ENCODE measurements at places on chromosomes 1 and 21.
A peak's percentile ranks its signal among the peaks of the same experiment; 100 is the strongest.

- DNase-seq = no peak
Observed at GRCh38 chr1:227759341-227760300, 24.4 kb downstream of the SNAP47 start.

- no peak for DNase-seq
Observed at GRCh38 chr1:240630409-240630808, 18.5 kb upstream of the GREM2 start.

GRCh38 chr1:58812926-58813325 is 29.1 kb upstream of the JUN start:
- peak; percentile 25 for DNase-seq

DNA sequence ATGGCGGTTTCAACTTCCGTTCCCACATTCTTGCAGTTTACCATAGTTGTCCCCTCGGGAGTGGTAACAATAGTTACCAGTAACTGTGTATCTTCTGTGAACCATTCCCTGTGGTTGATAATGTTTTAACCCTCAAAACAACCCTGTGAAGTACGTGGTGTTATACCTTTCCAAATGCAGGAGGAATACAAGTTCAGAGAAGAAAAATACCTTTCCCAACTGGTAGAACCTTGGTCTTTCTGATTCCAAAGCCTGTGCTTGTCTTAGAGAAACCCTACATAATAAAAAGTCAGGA is 789 bp downstream of the BTF3L4 start:
- DNase-seq = no peak

DNA sequence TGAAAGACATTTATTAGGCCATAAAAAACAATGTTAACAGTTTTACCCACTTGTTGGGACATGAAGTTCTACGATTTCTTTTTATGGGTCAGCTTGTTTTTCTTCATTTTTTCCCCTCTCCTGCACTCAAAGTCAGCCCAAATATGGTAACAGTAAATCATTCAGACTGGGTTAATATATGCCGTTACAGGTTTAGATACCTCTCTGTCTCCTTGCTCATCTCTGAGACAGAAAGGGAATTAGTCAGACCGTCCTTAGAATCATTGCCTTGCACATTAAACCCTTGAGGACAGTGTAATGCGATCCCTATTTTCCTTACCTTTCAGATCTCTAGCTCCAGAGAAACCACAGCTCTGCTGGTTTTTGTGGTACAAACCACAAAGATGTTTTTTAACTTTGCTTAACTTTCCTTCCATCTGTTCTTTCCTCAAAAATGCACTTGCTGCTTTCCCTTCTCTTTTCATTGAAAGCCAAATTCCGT is 613.3 kb downstream of the PLPP3 start:
- no peak for DNase-seq

DNA sequence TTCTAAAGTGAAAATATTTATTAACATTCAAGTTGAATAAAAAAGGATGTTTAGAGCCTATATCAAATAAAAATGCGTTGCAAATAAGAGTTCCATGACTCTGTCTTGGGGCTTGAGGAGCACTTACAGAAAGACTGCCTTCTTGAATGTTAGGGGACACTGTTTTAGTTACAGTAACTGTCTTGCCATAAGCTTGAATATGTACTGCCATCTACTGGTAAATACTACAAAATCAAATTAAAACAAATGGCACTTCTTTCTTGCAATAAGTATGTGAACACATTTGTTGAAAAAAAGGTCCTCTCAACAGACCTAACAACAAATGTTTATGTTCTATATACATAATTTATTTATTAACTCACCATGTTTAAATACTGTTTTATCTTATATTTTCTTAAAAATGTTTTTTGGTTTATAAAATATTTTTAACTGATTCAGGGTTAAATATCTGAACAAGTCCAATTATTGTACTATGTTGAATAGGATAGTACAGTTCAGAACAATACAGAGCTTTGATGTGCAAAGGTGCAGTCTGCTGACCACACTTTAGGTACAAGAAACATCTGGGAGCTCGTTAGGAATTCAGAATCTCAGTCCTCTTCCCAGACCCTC is 199.5 kb downstream of the LRRIQ3 start:
- no peak for DNase-seq

GRCh38 chr1:43269627-43270375 is at the start of gene TMEM125:
Gene TMEM125, plus strand, starts transcription at chr1:43269983. Its CDS starts 2,740 bp downstream, at chr1:43272723.
- DNase-seq = no peak

DNA sequence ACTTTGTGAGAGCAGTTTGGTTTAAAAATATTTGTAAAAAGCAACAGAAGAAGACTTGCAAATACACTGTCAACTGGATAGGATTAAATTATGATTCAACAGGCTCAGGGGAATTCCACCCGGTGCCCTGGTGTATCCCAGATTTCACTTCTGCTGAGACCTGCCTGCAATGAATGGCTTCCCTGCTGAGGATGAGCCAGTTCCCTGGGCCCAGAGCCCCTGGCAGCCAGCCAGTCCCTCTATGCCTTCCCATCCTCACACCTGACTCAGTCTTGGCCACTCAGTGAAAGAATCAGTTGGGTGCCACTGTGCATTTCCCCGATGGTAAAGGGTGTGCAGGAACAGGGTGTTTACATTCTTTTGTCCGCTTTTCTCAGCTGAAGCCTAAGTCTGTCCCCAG is 64.4 kb downstream of the KCTD3 start:
- no peak for DNase-seq

DNA sequence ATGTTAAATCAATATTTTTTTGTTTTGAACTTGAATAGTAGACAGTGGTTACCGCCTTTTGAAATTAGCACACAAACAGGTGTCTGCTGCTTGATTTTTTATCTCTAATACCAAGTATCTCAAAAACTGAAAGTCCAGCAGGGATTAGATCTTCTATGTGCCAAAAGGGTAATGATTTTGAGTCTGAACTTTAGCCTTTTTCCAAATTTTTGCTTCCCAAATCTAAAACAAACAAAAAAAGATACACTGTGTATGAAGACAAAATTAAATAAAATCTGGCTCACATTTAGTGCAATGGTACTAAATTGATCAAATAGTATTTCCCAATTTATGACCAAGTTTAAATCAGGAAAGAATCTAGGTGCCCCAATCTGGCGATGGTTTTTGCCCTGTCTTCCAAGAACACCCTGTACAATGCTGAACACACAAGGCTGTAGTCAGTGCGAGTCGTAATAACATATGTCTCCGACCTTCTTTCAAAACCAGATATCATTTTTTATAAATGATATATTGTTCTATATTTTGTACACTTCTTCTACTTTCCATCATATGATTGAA is 40.5 kb downstream of the PLPPR4 start:
- DNase-seq = no peak

- DNase-seq = no peak
Observed at GRCh38 chr1:180275726-180276125, 45.7 kb downstream of the LHX4 start.

- DNase-seq = no peak
Observed at GRCh38 chr1:74857676-74858075, 124.7 kb downstream of the TYW3 start.

DNA sequence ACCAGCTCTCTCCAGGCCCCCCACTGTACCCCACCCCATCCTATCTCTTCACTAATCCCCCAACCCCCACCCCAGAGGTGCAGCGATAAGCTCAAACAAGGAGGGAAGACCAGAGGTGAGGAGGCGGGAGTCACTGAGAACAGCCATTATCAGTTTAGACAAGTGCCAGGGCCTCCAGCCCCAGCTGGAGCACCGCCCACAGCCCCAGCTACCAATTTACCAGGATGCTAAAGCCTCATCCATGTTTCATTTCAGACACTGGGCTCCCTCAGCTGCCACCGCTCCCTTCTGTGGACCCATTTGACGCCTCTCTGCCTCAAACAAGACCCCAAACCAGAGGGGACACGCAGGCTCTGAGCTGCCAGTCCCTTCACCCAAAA is 80.6 kb downstream of the DISP3 start:
- no peak for DNase-seq

- peak; percentile 45 for DNase-seq
Observed at GRCh38 chr1:101239095-101240040, 2.5 kb downstream of the S1PR1 start.

DNA sequence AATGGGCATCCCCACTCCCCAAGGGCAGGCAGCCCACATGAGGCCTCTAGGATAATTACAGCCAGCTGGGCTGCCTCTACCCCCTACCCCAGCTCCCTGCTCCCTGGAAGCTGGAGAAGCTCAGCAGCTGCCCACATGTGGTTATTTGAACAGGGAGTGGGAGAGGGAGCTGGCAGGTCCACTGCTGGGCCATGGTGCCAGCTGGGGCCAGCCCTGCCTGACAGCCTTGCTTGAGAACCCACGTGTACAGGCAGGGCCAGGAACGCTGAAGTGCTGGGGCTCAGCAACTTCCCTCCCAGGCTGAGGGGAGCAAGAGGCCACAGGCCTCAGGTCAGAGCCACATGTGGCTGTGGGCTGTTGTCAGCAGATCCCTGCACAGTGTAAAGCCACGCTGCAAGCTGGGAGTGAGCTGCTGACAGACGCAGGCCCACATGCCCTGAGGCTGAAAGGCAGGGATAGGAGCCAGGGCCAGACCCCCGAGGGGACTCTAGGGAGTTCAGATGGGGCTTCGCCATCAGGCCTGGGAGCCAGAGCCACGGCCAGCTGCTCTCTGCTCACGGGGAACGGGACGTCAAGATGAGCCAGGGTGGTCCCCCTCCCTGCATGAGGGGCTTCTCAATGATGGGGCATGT is 129.0 kb downstream of the SYF2 start:
- DNase-seq = no peak

DNA sequence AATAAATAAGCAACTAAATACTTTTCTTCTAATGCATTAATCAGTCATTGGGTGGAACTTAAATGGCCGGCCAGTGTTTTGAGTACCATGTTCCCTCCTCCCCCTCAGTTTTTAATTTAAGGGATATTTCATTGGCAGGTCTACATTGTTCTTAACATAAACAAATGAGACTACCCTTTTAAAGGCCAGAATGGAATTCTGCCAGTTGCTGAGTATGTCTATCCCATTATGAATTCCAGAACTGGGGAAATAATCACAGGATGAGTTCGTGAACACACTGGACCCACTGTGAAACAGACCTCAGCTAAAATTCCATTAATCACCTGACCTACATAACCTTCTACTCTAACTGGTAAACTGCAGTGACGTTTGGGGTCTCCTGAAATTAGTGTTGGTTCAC is 305.5 kb upstream of the PKN2 start:
- no peak for DNase-seq

GRCh38 chr1:214808845-214809460 is 206.0 kb downstream of the CENPF start:
- DNase-seq = no peak

- DNase-seq = no peak
Observed at GRCh38 chr1:54136269-54136896, 16.4 kb downstream of the CDCP2 start.

GRCh38 chr1:215119719-215120365 is 37.3 kb downstream of the KCNK2 start:
- no peak for DNase-seq

- DNase-seq = no peak
Observed at GRCh38 chr1:22117238-22117637, 25.7 kb downstream of the WNT4 start.

- no peak for DNase-seq
Observed at GRCh38 chr1:181151378-181152326, 63.2 kb downstream of the IER5 start.

DNA sequence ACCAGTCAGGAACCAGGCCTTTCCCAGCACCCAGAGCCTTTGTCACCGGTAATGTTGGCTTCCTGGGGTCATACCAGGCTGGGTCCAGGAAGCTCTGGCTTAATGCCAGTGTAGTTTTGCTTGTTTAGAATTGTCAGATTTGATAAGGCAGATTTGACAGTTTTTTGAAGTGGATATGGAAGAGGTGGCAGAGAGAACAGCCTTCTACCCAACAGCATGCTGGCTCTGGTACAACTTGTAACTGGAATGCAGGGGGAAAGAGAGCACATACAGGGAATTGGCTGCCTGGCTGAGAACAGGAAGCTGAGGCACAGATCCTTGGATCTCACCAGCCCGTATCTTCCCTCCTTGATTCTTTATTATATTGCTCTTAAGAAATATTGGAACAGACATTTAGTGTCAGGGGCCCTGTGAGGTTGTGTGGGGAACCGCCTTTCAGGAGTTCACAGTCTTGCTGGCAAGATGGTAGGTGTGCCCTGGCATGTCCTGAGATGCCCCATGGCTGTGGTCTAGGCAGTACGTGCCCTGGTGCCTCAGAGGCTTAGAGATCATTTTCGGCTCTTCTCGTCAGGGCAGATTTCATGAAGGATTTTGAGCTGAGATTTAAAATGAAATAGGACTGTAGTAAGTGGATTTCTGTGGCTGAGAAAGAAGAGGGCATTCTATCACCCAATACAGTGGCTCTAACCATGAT is 227.0 kb downstream of the PBX1 start:
- no peak for DNase-seq

- no peak for DNase-seq
Observed at GRCh38 chr1:14599183-14599791, 802 bp downstream of the KAZN start.

DNA sequence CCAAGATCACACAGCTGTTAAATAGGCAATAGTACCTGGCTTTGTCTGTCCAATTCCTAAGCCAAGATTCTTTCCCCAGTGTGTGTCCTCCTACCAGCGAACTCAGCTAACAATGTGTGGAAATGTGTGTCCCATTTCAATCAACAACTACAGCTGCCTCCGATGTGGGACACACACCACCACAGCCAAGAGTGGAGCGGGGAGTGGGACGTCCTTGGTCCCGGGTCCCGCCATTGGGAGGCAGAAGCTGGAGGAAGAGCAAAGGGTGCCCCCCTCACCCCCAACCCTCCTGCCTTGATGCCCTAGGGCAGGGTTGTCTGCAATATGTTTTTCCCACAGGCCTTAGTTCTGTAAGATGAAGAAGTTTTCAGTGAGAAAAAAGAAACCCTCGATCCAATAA is 265.4 kb upstream of the RAB4A start:
- DNase-seq = no peak

DNA sequence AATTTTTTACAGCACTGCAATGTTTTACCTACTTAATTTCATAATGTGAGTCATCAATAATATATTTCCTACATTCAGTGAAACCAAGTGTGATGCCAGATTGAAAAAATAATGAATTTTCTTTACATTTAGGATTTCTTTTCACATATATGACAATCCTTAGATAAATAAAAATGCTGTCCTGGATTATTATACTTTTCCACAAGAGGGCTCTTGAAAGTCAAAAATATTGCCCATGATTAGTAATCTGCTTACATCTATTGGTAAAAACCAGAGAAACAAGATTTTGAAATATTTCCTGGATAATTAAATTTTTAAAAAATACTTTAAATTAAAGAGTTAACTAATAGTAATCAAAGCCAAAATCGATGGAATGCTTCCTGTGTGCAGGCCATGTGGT is 86.8 kb upstream of the PLPPR4 start:
- no peak for DNase-seq

DNA sequence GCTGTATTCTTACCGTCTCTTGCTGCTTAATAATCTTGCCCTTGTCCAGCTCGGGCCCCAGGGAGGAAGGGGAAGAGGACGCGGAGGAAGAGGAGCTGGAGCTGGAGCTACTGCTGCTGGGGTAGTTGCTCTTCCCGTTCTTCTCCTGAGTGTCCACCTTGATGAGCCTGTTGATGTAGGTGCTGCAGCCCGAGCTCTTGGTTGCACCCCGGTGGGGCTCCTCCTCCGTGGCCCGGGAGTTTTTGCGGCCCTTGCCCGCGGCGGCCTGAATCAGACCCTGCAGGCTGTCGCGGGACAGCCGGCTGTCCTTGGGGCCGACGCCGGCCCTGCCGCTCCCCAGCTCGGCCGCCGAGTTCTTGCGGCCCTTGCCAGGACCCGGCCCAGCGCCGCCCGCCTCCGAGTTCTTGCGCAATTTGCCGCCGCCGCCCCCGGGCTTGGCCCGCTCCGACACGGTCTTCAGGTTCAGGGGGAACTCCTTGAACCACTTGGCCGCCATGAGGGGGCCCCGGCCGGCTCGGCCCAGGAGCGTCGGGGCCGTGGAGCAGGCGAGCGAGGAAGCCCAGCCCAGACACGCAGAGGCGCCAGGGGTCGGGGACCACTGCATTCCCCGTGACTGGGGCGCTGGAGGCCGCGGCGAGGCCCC is 475 bp upstream of the TDRD10 start:
- DNase-seq = no peak
